Activated T-cell treated with anti-CD3 and anti-CD28 coated beads, Interleukin-2, amount 50 U/mL, for 72 hours (primary cell): ENCODE measurements at places on chromosomes 11 and 22. TPM values are rescaled to one million over a fixed set of nuclear protein-coding genes. Genes with fewer than 3 reads are reported as not detected.

- no peak overlapping the region for H3K27ac ChIP-seq
- no peaks in the 10 kb centered on the region for H3K27me3 ChIP-seq
- H3K4me3 ChIP-seq: no peak overlapping the region
- no peaks in the 10 kb centered on the region for H3K36me3 ChIP-seq
Observed at GRCh38 chr11:88480223-88480622, 142.7 kb upstream of the CTSC start.

GRCh38 chr11:128487978-128488377 is 99.4 kb downstream of the ETS1 start:
- H3K27ac ChIP-seq: peak overlapping the region; percentile 100

- no peaks in the 10 kb centered on the region for H3K4me1 ChIP-seq
- H3K27ac ChIP-seq: no peak overlapping the region
- H3K27me3 ChIP-seq: no peaks in the 10 kb centered on the region
- no peak overlapping the region for H3K4me3 ChIP-seq
- no peak for DNase-seq
Observed at GRCh38 chr11:71207563-71207962, 44.8 kb downstream of the SHANK2 start.

GRCh38 chr11:107770551-107770951 is 58.7 kb upstream of the SLN start:
- H3K4me3 ChIP-seq: peak overlapping the region; percentile 4
- H3K27ac ChIP-seq: no peak overlapping the region
- H3K27me3 ChIP-seq: peaks cover 25% of the 10 kb centered on the region
- peaks cover 7% of the 10 kb centered on the region for H3K4me1 ChIP-seq

GRCh38 chr22:46068181-46068592 is 82.1 kb upstream of the PPARA start:
- peak overlapping the region; percentile 25 for H3K4me3 ChIP-seq
- no peak overlapping the region for H3K27ac ChIP-seq
- no peaks in the 10 kb centered on the region for H3K27me3 ChIP-seq
- no peak for DNase-seq
- H3K36me3 ChIP-seq: peaks cover 2% of the 10 kb centered on the region

- no peaks in the 10 kb centered on the region for H3K36me3 ChIP-seq
- DNase-seq: no peak
- H3K27me3 ChIP-seq: peaks cover 8% of the 10 kb centered on the region
- H3K4me3 ChIP-seq: no peak overlapping the region
Observed at GRCh38 chr11:117559698-117560097, 232.0 kb downstream of the CEP164 start.

GRCh38 chr11:58957922-58958321 is 18.6 kb downstream of the GLYATL1 start:
- H3K27me3 ChIP-seq: peaks cover 24% of the 10 kb centered on the region
- H3K4me1 ChIP-seq: peaks cover 19% of the 10 kb centered on the region
- DNase-seq: peak; percentile 9
- H3K36me3 ChIP-seq: no peaks in the 10 kb centered on the region

GRCh38 chr11:79291948-79292347 is 148.9 kb downstream of the TENM4 start:
- H3K27ac ChIP-seq: no peak overlapping the region
- H3K36me3 ChIP-seq: no peaks in the 10 kb centered on the region
- no peak for DNase-seq
- H3K4me1 ChIP-seq: no peaks in the 10 kb centered on the region
- no peaks in the 10 kb centered on the region for H3K27me3 ChIP-seq

GRCh38 chr11:79441461-79441875 is 638 bp upstream of the TENM4 start:
- H3K36me3 ChIP-seq: peaks cover 2% of the 10 kb centered on the region
- H3K4me1 ChIP-seq: peaks cover 6% of the 10 kb centered on the region
- peak overlapping the region; percentile 55 for H3K4me3 ChIP-seq
- H3K27me3 ChIP-seq: peaks cover 49% of the 10 kb centered on the region

MYOD1 gene
- not detected for total RNA-seq

SYCE3 gene
- 1.7 TPM for total RNA-seq

- no peaks in the 10 kb centered on the region for H3K27me3 ChIP-seq
- H3K4me1 ChIP-seq: peaks cover 58% of the 10 kb centered on the region
- peak within 1 kb of the TSS; percentile 98 for H3K27ac ChIP-seq
- DNase-seq: peak; percentile 92
- H3K4me3 ChIP-seq: peak within 1 kb of the TSS; percentile 99
Observed at GRCh38 chr22:40346185-40347118, at the start of gene ADSL. Gene ADSL (plus strand): TSS chr22:40346500. CDS start chr22:40346559, 59 bp downstream.
